ENCODE measurements at places on chromosomes 7 and 10.
A peak's percentile ranks its signal among the peaks of the same experiment; 100 is the strongest.

DNA sequence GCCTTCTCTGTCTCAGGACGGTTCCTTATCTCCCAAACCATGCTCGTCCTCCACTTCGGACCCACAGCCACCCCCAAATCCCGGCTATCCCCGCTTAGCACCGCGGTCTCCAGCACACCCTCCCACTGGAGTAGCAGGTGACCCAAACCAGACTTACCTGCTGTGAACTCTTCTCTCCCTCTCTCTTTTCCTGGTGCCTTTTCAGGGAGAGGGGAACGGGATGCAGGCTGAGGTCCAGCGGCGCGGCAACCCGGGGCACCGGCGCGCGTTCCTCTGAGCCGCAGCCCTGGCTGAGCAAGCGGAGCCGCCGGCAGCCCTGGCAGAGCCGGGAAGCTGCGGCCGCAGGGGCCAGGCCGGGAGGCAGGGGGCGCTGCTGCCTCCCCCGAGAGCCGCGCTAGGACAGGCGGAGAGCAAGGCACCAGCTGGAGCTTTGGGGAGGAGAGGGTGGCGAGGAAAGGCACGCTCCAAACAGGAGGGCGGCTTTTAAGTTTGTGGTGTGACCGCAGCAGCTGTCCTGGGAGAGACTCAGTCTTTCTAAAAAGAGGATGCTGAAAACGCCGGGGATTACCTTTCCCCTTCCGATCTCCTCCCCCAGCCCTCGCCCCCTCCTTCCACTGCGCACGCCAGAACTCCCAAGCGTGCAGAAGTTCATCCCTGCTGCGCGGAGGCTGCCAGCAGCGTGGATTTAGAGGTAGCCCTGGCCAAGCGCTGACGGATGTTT is at the start of gene SEMA3D:
Gene SEMA3D (minus strand): TSS at position 536 of the 721 bp plus-strand sequence. CDS start 65,165 bp downstream, outside the sequence.
- DNase-seq: peak; percentile 66

DNA sequence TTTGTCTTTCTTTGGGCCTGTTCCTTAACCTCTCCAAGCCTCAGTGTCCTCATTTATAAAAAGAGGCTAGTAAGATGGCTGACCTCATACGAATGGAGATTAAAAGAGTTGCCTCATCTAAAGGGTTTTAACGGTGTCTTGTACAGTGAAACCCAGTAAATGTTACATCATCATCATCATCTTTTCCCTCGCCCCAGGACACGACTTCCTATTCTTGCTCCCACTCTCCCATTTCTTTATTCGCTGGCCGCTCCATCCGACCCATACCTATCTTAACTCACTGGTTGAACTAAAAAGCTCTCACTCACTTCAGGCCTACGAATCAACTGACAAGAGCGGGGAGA is 554 bp downstream of the FRA10AC1 start:
- no peak for DNase-seq

DNA sequence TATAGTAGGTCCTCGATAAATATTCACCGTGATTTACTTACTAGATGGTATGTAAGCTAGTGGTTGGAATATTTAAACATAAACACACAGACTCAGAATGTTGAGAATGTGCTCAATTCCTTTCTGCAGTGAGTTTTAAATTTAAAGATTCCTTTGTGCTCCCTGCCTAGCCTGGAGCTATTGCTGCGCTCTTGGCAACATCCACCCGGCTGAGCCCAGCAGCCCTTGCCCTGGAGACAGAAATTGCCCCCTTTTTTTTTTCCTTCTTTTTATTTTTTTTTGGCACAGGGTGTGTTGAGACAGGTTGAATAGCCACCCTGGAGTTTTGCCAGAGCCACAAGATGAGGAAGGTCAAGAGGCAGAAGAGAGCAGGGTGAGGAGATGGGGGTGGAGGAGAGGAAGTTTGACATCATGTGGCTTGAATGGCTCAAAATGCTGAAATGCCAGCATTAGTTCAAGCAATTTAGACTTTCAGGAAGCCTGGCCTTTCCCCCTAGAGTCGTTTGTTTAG is 180.8 kb downstream of the PRKCQ start:
- no peak for DNase-seq

- no peak for DNase-seq
These were observed 140.4 kb downstream of the DOCK4 start for GRCh38 chr7:112065758-112066157.

DNA sequence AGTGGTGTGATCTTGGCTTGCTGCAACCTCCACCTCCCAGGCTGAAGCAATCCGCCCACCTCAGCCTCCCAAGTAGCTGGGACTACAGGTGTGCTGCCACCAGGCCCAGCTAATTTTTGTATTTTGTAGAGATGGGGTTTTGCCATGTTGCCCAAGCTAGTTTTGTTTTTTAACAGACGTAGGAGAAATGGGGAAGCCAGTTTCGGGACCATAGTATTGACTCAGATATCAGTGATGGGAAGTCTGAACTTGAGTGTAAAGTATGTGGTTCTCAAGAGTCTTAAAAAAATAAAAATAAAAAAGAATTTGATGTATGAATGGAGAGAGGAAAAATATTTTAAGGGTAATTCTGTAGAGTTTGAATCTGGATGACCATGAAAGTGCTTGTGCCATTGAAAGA is 34.2 kb downstream of the SP4 start:
- DNase-seq: no peak

DNA sequence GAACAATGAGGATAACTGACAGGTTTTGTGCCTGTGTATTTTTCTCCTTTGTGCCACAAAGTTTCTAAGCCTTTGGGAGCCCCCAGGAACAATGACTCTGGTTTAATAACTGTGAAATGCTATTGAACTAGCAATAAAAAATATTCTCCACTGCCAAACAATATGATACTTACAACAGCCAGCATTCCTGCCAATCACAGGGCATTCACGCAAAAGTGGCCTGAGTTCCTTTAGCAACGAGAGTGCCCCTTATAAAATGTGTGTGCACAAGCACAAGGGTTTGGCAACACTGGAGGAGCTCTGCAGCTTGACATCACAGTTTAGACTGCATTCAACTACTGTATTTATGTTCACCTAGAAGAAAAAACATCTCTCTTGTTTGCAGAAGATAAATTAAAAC is 412.9 kb upstream of the NFE2L3 start:
- DNase-seq: no peak

GRCh38 chr7:129394982-129395914 is 39.0 kb upstream of the STRIP2 start:
- no peak for DNase-seq

GRCh38 chr7:11166051-11166450 is 192.4 kb downstream of the PHF14 start:
- no peak for DNase-seq

DNA sequence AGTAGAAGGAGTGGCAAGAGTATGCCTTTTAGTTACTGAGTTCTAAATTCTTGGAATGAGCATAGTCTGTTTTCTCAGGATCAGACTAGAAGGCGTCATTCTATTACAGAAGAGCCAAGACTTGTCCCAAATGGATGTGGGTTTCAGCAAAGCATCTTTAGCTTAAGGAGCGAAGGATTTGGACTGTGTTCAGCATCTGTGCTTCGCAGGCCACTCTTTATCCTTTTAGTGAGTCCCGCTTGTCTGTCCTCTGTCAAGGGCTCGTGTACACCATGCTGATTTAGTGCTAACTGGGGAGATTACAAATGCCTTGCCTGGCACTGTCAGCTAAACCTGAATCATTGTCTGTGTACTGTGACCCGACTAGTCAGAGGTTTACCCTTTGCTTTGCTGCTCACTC is 465.7 kb downstream of the AUTS2 start:
- no peak for DNase-seq

DNA sequence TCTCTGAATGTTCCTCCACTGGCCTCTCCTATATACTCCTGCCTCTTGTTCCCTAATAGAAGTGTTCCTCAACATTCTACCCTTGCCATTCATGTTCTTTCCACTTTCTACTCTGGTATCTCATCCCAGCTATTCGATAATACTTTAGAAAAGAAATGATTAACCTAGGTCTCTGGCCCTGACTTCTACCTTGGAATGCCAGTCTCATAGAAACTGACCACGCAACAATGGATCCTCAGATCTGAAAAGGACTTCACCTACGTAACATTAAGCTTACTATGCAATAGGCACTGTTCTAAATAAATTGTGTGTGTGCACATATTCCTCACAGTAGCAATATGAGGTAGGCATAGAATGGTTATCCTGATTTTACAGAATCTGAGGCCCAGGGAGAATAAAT is 234.5 kb downstream of the DNAJC1 start:
- no peak for DNase-seq

DNA sequence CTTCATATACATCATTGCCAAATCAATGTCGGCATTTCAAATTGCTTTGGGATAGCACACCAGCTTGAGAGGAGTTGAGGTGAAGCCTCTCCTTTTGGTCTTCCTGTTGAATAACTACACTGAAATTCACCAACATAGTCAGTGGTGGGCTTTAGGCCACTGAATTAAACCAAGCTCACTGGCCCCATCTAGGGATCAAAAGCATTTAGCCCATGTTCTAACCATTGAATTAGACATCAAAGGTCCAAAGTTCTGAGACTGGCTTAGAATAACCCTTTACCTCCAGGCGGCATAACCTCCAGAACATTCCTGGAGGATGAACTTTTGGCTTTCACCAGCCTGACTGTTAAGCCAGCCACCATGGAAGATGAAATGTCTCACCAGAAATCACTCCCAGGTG is 54.6 kb downstream of the BPGM start:
- DNase-seq: no peak

DNA sequence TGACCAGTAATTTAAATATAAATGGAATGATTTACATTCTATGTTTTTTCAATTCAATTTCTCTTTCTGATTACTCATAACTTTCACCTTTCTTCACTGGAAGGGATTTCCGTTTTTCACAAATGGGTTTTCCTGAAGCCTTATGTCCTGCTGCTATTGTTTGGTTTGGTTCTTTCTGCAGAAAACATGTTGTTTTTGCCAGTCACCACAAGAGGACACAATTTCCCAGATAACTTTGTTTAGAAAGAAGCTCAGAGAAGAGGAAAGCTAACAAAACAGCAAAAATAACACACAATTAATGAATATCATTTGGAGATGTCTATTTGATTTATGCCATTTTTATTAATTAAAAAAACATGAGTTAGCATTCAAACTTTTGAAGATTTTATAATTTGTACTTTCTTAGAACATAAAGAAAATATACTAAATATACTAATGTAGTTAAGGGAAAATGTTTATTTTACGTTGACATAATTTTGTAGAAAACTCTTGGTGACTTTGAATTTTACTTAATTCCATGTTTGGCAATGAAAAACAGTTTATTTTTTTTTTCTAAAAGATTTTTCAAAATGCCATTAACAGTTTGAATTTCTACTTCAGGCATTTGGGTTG is 4.6 kb upstream of the TWIST1 start:
- no peak for DNase-seq
